Activated CD8-positive, alpha-beta memory T cell treated with anti-CD3 and anti-CD28 coated beads for 1 hour (primary cell): ENCODE measurements at places on chromosomes 7 and 10.

- no peak for DNase-seq
These were observed 98.9 kb downstream of the ANKRD61 start for GRCh38 chr7:6130007-6130587.

DNA sequence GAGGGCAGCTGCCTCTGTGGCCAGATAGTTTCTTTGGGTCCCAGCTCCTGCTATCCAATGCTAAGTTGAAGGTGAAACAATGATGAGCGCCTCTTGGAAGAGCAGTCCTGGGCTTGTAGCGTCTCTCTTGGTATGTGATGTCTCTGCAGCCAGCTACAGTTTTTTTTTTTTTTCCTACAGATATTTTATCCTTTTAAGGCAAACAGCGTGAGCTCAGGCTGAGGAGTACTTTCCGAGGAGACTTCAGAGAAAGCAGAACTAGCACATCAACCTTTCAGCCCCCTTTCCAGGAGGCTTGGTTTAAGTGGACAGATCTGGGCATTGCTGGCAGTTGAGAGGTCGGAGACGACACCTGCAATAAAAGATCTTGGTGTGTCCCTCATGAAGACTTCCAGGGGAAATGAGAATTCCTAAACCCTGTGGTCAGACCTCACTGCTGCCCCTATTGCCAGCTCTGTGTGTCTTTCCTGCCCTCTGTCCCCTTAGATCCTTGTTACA is 9.1 kb downstream of the PRKG1 start:
- no peak for DNase-seq

DNA sequence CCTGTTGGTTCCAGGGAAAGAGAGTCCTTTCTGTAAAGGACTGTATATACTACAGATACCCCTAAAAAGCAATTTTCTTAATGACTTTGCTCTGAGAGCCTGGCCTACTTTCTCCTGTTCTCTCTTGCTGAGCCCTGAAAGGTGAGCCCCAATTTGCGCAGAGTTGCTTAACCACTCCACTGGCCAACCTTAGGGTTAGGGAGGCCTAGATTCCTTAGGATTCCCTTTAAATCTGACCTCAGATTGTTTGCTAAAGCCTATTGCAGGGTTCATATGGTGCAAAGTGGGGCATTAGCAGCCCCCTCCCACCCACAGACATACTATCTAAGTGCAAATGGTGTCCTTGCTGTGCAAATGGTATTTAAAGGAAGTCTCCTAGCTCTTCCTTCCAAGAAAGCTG is 164.2 kb downstream of the RNLS start:
- DNase-seq = no peak

DNA sequence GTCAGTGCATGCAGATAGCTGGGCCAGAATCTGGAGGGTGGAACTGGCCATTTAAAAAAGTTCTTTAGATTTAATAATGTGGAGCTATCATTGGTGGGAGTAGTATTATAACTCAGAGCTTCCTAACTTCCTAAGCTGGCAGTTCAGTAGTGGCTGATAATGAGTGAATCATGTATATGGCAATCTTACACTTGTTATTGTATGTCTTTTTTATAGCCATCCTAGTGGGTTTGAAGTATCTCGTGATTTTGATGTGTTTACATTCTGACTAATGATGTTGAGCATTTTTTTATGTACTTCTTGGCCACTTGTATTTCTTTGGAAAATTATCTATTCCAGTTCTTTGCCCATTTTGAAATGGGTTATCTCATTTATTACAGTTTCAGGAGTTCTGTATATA is 15.4 kb downstream of the TFAM start:
- no peak for DNase-seq

GRCh38 chr10:127833804-127834203 is 58.9 kb downstream of the CLRN3 start:
- DNase-seq = no peak

GRCh38 chr10:132681858-132682755 is 103.8 kb downstream of the NKX6-2 start:
- DNase-seq = no peak

- DNase-seq = no peak
These were observed 32.7 kb upstream of the SH2D4B start for GRCh38 chr10:80504897-80505465.

GRCh38 chr7:77447616-77448015 is 31.5 kb upstream of the GSAP start:
- DNase-seq = no peak

DNA sequence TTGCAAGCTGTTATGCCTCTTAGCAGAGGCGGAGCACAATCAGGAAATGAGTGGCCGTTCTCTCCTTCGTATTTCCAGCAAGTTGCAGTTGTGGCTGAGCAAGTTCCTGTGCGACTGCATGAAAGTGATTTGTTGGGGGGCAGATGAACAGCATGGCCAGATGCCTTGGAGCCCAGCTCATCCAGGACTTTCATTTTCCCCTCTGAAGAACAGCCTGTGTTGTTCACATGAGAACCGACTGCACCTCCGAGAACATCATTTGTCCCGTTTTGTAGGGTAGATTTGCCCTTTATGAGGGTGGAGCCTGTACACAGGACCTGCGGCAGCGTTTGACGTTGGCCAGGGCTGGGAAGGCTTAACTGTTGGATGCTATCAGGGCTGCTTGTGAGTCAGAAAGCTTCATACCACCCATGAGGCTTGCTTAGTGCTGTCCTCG is 4.4 kb downstream of the BAG3 start:
- DNase-seq = no peak

- no peak for DNase-seq
These were observed 31.9 kb downstream of the DLD start for GRCh38 chr7:107922886-107923285.

- no peak for DNase-seq
These were observed 12.6 kb downstream of the DHX32 start for GRCh38 chr10:125868372-125868975.
